H1 (cell line): ENCODE measurements at places on chromosomes 1 and 21.

- DNase-seq, result no peak
Observed at GRCh38 chr1:226060427-226060826, 2.1 kb upstream of the H3-3A start.

- DNase-seq, result no peak
Observed at GRCh38 chr1:170290991-170291390, 145.2 kb downstream of the NTMT2 start.

GRCh38 chr1:240282061-240282830 lies 190.6 kb downstream of the FMN2 start:
- no peak for DNase-seq

- no peak for DNase-seq
Observed at GRCh38 chr1:235073331-235073967, 55.2 kb downstream of the TOMM20 start.

- no peak for DNase-seq
Observed at GRCh38 chr1:8649027-8649426, 168.4 kb downstream of the RERE start.

- no peak for DNase-seq
Observed at GRCh38 chr1:185311589-185312225, 5.3 kb downstream of the IVNS1ABP start.
